ENCODE measurements at places on chromosomes 1 and 21.

- DNase-seq, result no peak
Measured at GRCh38 chr1:75768016-75768415, 18.0 kb upstream of the RABGGTB start.

GRCh38 chr21:45893740-45894449 is 87.7 kb upstream of the COL6A1 start:
- DNase-seq, result no peak

DNA sequence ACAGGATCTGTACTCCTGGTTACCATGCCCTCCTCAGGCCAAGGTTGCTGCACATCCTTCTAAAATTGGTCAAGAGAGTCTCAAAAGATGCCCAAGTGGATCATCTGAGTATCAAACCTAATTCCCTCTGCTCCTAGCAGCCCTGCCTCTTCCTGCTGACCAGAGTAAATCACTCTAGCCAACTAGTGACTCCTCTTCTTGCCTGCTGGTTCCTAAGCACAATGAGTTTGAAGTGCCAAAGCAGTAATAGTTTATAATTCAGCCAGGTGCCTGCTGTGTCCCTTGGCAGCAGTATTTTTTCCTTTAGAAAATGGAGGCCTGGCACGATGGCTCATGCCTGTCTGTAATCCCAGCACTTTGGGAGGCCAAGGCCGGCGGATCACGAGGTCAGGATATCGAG is 137.9 kb upstream of the CAMK1G start:
- DNase-seq, result no peak

DNA sequence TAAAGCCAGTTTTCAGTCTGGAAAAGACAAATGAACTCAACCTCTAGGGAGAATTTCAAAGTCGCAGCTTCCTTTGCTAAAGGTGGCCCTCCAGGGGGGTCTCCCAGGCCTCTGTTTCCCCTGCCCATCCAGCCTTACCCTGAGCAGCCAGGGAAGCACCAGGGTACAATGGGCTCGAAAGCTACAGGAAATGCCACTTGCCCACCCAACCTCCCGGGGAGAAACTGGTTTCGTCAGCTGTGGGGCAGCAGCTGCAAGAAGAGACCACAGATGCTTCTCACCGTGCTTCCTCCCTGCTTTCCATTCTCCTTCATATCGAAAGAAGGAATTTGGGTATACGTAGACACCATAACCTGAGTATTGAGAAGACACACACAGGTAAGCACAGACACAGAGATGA is 1.7 kb downstream of the MORN1 start:
- no peak for DNase-seq

DNA sequence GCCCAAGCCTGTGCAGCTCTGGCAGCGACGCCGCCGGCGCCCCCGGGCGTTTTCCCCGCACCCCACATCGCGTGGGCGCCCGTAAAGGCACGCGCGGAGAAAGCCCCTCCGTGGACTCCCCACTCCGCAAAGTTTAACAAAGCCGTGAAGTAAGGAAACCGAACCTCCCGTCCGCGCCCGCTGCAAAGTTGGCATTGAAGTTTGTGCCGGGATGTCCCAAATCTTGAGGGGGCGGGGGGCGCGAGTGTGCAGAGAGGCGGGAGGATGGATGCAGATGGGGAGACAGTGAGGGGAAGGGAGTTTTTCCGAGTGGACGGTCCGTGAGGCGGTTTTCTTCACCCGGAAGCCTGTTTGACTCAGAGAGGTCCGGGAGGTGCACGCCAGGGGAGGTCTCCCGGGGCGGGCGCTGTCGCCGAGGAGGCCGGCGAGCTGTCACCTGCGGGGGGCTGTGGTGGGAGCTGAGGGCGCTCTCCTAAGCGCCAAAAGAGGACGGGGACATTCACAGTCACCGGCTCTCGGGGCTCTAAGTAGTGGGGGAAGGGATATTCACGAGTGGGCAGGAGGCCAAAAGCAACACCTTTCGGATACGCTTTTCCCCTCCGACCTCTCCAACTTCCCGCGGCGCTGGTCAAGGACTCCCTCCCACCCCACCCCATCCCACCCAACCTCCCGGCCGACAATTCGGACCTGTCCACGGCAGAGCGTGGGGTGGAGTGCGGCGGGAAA is 1.3 kb downstream of the WLS start:
- DNase-seq, result no peak

GRCh38 chr21:19781881-19782652 is 1216.1 kb upstream of the NCAM2 start:
- DNase-seq, result no peak

DNA sequence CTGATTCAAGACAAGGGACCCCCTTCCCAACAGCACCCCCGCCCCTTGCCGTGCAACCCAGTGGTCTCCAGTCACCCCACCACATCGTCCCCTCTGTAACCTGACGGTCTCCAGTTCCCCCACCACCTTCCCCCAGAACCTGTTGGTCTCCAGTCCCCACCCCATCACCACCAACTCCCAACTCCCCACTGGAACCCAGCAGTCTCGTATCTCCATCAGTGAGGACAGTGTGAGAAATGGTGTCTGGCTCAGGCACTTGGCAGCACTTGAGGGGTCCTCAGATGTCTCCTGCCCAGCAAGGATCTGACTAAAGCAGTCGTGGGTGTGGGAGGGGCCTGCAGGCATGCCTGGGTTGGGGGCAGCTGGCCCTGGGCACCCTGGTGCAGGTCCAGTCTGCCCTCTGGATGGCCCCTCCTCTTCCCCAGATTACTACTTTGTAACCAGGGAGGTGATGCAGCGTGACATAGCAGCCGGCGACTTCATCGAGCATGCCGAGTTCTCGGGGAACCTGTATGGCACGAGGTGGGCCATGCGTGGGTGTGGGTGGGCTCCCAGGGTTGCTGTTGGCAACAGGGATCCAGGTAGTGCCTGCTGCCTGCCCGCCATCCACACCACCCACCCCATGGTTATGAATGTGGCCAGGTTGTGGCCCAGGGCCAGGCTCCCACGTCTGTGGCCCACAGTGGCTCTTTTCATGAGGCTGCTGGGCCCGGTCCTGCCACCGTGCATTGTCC is 3.1 kb upstream of the GJC2 start:
- DNase-seq, result no peak

DNA sequence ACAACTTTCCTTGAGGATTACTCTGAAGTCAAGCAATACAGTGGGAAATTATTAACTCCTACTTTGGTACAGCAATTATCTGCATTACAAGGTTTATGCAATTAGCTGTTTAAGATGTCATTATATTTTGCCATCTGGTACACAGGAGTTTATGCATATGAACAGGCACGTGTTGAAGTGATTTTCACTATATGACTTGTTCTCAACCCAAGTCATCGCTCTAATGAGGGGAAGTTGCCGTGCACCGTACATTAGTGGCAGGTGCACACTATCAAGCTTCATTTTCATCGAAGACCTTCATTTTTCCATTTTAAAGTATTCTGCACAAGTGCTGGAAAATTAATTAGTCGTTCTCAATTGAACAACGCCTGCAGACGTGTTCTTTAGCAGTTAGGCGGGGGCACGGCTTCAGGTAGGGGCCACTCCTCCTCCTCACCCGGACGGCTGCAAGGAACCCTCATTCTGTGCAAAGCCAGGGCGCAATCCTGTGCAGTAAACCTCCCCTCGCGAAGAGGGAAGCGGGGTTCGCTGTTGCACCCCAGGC is 39.8 kb upstream of the NFIA start:
- DNase-seq, result no peak

DNA sequence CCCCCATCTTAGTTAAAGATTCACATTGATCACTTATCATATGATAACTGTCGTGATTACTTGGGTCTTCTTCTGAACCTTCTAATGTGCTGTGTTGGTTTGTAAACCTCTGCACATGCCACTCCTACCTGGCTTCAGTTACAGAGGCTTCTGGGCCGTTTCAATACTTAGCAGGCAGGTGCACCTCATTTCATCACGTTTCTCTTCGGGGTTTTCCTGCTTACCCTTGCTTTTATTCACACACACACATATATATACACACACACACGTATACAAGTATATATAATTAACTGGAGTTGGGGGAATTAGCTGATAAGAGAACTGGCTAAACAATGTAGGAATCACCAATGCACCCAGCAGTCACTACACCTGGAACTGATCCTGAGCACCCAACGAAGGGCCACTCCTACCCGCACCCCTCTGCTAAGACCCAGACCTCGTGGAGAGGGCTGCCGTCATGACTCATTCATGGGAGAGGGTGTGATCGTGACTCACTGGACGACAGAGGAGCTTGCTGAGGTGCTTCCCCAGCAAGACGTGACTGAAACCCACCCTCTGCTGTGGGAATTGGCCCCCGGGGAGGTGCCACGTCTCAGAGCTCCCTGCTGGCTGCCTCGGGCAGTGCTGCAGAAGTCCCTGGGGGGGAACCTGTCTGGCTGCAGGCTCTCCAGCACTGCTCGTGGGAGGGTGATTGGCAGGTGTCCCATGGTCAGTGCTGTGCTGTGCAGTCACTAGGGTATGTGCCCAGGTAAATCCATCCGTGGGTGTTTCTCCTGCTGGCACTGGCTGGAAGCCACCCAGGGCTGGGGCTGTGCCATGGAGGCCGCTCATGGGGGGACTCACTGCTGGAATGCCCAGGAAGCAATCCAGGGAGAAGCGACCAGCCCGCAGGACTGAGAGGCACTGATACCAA is 166.6 kb downstream of the DYRK1A start:
- no peak for DNase-seq

GRCh38 chr1:153945131-153945794 is 1.3 kb downstream of the DENND4B start:
- no peak for DNase-seq

DNA sequence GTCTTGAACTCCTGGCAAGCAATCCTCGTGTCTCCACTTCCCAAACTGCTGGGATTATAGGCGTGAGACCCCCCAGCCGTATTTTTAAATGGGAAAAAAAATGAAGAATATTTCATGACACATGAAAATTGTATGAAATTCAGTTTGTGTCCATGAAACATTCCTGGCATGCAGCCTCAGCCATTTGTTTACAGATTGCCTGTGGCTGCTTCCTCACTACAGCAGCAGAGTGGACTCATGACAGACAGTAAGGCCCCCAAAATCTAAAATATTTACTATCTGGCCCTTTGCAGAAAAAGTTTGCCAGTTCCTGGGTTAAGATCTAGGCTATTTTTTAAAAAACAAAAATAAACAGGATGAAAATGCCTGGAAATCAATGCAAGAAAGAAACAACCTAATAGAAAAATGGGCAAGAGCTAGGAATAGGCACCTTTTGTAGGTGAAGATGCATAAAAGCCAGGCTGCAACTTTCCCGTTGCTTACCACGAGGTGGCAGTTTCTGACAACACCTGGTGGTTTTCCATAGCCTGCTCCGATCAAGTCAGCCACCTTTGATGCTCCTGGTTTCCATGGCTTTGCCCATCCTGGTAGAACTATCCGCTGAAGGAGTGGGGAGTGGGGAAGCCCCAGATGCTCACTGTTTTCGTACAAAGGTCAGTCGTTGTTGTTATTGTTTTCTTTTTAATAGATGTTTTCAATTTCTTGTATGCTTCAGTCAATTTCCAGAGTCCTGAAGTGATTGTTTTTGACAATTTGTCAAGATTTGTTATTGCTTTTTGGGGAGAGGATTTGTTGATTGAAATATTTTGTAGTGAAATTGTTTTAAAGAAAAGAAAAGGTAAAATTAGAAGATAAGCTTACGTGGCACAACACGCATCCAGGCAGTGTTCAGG is 24.3 kb downstream of the UBE2Q1 start:
- DNase-seq, result no peak

DNA sequence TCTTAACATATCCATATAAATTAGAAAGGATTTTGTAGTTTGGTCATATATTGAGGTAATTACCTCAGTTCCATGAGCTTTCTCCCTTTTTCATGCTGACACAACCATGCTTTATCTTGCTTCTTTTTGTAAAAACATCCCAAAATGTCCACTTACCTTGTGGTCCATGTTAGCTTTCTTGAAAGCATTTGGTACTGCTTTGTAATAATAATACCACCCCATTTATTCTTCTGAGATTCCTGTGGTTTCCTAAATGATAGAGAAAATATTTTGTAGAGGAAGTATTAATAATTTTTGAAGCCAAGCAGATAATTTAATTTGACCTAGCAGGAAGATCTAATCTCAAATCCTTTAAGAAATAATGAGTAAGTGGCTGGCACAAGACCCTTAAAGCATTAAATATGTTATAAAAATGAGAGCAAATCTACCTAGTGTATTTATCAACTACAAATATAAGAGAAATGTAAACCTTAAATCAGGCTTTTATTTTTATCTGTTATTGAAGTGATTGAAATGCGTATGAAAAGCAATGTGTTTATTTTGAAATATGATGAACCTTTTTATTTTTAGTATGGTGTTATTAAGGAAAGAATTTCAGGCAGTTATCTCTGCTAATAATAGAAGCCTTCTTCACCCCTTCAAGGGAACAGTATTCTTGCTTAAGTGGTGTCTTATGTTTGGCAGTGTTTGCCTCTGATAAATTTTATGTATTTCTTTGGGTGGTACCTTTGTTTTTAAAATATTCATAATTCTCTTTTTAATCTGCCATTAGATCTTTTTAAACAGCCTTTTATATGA is 9.2 kb downstream of the PRKAA2 start:
- DNase-seq, result no peak

DNA sequence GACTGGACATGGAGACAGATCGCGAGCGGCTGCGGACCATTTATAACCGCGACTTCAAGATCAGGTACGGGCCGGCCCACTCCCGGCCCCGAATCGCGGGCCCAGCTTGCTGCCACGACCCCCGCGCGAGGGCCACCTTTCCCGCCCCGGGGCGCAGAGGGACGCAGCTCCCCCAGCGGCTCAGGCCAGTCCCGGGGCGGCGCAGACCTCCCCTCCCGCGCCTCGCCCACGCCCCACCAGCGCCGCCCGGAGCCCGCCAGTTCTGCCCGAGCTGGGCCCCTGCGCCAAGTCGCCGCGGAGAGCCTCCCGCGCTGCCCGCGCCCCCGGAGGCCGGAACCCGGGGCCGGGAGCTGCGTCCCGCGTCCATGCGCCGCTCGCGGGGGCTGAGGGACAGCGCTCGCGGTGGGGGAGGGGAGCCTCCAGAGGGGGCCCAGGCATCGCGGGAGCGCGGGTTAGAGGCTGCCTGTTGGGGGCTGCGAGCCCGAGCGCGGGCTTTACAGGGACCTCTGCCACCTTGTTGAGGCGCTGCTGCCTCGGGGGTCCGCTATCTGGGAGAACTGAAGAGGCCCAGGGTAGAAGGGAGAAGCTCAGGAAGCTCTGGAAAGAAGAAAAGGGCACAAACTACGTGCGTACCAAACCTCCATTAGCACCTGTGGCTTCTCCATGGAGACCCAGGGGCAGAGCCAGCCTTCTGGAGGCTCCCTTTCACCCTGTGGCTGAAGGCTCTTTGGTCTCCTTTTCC is 698 bp downstream of the MOV10 start:
- DNase-seq, result no peak

DNA sequence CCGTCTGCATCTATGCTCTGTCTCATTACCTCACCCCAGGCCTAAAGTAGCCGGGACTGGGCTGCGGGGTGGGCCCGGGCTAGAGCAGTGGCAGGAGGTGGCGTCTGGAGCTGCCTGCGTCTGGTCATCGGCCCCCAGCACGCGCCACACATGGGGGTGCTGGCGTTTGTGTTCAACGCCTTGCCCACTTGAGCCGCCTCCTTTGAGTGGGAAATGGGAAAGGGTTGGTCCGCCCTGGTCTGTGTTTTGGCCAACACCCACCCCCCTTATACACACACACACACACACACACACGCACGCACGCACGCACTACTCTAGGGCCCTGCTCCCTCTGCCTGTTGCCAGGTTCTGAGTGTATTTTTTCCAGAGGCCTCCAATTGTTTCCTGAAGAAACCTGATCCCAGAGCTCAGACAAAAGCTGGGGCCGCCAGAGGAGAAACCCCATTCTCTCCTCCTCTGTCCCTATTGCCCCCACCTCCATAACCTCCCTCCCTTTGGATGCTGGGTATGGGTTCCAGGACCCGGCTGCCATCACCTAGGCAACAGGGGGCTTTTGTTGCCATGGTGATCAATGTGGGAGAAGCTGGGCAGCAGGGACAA is 10.1 kb downstream of the VANGL2 start:
- DNase-seq, result no peak
